CD4-positive, alpha-beta T cell treated with Interleukin-2 at 100 ng/mL for 4 hours (primary cell): ENCODE measurements at places on chromosomes 2 and 18.

- no peak for DNase-seq
Observed at GRCh38 chr2:16165518-16166326, 225.4 kb downstream of the MYCN start.

- peak; percentile 44 for DNase-seq
Observed at GRCh38 chr2:84894758-84895520, 10.5 kb upstream of the TMSB10 start.

DNA sequence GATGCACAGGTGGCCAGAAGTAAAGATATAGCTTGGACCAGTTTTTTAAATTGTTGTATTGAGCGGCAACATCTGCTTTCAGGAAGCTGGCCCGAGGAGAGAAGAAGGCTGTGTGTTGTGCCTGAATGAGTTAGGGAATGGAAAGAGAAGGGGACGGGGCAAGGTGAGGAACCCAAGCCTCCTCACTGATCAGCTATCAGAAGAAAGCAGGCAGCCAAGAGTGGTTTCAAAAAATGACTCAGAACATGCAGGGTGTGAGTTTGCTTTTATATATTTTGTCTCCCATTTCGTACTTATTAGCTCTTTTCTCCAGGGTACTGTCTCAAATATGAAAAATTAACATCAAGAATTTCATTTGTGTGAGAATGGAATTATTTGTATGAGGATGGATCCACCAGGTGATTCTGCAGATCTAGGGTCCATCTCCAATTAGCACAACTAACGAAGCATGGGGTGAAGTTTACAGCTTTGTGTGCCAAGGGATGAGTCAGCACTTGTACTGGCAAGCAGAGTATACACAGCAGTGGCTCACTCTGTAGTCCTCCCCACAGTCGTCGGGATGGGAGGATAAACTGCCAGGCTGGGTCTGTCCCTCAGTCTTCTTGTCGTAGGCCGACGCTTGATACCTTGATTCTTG is 175.7 kb downstream of the PIEZO2 start:
- no peak for DNase-seq

DNA sequence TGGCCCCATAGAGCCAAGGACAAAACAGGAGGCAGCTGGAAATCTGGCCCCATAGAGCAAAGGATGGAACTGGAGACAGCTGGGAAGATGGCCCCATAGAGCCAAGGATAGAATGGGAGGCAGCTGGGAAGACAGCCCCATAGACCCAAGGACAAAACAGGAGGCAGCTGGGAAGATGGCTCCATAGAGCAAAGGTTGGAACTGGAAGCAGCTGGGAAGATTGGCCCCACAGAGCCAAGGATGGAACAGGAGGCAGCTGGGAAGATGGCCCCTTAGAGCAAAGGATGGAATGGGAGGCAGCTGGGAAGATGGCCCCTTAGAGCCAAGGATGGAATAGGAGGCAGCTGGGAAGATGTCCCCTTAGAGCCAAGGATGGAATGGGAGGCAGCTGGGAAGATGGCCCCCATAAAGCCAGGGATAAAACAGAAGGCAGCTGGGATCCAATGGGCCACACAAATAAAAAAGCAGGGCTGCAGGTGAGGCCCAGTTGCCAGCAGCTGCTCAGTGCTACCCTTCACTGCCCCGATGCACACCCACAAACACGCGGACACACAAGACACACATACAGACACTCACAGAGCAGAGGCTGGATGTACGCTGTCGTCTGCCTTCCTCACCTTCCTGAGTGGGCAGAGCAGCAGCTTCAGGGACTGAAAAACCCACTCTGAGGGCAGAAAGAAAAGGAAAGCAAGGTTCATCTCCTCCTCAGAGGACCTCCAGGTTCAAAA is 505.4 kb upstream of the MYT1L start:
- DNase-seq: no peak

DNA sequence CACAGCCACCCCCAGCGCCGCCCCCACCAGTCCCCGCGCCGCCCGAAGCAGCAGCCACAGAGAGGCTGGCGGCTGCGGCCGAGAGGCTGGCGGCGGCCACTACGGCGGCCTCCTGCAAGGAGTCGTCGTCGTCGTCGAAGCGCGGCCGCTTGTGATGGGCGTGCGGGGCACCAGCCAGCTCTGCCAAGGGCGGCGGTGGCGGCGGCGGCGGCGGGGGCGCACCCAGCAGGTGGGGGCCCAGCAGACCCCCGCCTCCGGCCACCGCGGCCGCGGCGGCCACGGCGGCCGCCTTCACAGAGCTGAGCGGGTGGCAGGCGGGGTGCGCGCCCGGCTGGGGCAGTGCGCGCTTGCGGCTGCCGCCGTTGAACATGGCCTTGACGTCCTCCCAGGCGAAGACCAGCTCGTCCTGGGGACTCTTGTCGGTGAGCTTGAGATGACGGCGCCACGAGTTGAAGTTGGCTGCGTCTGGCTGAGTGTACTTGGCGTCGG is 3.3 kb downstream of the SKOR2 start:
- DNase-seq: no peak

- no peak for DNase-seq
Observed at GRCh38 chr2:217977840-217978535, 24.8 kb downstream of the TNS1 start.

- no peak for DNase-seq
Observed at GRCh38 chr2:47195148-47195547, 40.0 kb upstream of the STPG4 start.

DNA sequence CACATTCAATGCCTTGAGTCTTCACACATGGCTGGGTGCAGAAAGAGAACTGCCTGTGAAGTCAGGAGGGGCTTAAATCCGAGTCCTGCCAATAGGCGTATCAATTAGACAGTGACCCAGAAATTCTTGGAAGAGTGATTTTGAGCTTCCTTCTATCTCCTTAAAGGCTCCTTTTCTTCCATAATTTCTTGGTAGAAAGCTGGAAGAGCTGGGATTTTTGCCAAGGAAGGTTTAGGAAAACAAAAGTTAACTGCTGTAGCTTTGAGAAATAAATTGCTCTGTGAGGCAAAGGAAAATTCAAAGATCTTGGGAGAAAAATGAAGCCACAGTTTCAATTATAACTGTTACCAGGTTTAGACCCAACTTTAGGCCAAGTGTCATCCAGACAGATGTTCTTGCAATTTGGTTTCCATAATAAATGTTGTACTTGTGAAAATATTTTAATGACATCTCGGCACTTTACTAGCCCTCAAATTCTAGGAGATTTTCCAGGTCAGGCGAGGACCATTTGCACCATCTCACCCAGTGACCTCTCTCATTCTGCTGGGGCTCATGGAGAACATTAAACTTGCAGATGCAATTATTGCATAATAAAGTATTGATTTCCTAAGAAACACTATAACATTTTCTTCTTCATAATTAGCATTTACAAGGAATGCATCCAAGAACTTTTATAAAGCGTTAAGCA is 329.7 kb upstream of the MEIS1 start:
- no peak for DNase-seq

- no peak for DNase-seq
Observed at GRCh38 chr2:24915796-24916195, 4.2 kb downstream of the ADCY3 start.

DNA sequence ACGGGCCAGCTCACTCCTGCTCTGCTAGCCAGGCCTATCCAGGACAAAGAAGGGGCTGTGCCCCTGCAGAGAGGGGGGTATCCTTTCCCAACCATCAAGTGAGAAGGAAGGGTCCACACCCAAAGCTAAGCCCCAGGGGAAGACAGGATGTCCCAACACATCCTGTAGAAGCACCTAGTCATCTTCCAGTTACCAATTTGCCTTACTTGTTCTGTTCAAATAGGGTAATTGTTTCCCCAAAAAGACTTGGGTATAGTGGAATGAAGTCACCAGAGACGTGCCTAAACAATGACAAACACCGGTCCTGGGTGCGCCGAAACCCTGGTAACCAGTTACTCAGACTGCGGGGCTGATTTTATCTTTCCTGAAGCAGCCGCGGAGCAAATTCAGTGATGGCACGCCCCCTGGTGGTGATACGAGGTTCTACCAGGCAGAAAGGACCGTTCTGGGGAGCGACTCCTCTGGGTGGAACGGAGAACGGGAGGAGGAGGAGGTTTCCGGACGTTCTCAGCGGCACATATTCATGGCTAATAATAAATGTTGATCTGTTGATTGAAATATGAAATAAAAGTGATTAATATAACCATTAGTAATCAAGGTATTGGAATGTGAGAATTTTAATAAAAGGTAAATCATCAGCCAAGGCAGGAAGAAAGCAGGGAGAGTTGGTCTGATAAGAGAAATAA is 109.3 kb upstream of the STON1 start:
- peak; percentile 97 for DNase-seq

DNA sequence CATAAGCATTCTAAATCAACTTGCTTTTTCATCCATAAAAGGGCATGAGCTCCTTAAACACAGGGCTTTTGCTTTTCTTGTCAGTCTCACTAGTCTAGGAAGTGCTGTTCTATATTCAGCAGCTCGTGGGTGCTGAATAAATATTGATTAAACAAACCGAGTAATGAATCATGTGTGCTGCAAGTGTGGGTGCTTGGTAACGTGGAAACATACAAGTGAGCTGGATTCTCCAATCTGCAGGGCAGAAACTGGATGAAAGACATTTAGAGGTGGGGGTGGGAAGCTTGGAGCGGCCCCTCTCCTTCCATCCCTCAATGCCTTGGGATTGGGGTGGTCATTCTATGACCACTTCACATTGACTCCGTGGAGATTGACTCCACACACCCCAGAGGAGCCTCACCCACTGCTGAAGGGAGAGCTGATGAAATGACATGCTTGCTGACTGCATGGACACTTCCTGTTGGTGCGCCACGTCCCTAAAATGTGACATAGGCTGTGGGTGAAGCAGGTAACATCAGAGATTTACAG is 114.6 kb downstream of the DOCK10 start:
- peak; percentile 87 for DNase-seq

DNA sequence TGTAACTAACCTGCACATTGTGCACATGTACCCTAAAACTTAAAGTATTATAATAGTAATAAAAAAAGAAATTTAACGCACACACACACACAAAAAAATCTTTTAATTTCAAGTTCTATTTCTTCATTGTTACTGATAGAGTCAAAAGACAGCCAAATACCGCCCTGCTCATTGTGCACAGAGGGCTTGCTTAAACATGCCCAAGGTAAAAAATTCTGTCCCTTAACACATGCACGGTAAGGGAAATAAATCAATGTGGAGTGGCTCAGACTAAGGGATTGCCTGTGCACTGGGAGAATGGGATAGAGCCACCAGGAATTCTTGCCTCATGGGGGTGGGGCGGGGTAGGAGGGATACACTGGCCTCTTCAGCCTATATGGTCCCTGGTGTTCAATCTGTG is 468.0 kb downstream of the NUP35 start:
- DNase-seq: no peak

GRCh38 chr2:226475650-226476049 is 324.0 kb downstream of the IRS1 start:
- no peak for DNase-seq

GRCh38 chr2:64606479-64607363 is 47.0 kb downstream of the SERTAD2 start:
- peak; percentile 89 for DNase-seq

GRCh38 chr2:230680463-230681170 is 32.0 kb upstream of the CAB39 start:
- no peak for DNase-seq
